NCI-H1436 treated with DMSO at 0.1 percent for 48 hours (cell line): ENCODE measurements at places on chromosomes 16 and 17.

- DNase-seq, result peak; percentile 22
Measured at GRCh38 chr17:58189436-58190146, 2.9 kb upstream of the EPX start.

- no peak for DNase-seq
Measured at GRCh38 chr17:82019690-82020571, 2.7 kb downstream of the CENPX start.

GRCh38 chr17:27530764-27531391 lies 74.6 kb downstream of the KSR1 start:
- no peak for DNase-seq

- no peak for DNase-seq
Measured at GRCh38 chr16:86355951-86356350, 154.4 kb upstream of the FOXF1 start.

DNA sequence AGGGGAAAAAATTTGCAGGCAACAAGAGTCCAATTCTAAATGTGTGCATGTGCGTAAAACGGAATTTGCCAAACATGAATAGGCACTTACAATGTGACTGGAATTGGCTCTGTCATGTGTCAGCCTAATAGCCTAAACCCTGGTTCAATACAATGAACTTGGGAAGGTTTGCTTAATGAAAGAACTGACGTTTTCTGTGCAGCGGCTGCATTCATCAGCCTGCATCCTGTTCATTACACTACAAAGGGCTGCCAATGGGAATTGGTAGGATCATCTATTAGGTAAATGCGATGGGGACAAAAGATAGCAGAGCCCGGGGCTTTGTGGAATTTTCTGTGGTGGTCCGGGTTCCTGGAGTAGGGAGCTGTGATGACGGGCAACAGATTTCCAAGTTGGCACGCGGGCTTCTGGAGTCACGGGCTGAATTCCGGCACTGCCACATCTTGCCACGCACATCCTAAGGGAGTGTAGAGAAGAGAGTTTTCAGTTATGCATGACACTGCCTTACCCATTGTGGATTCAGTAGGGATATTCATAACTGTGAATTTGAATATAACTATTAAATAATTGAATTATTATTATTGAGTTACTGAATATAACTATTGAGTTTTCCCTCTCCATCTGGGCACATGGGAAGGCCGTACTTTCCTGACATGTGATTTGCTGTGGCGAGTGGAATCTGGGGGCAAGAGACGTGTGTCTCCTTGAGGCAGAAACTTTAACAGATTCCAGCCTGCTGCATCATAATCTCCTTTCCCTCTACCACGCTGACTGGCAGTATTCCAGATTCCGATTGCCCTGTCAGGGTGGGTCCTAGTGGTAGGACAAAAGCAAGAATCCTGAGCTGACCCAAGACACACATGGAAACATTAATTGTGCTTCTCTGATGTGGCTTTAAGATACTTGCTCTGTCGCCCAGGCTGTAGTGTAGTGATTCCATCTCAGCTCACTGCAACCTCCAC lies 565.6 kb downstream of the WWOX start:
- DNase-seq, result no peak

DNA sequence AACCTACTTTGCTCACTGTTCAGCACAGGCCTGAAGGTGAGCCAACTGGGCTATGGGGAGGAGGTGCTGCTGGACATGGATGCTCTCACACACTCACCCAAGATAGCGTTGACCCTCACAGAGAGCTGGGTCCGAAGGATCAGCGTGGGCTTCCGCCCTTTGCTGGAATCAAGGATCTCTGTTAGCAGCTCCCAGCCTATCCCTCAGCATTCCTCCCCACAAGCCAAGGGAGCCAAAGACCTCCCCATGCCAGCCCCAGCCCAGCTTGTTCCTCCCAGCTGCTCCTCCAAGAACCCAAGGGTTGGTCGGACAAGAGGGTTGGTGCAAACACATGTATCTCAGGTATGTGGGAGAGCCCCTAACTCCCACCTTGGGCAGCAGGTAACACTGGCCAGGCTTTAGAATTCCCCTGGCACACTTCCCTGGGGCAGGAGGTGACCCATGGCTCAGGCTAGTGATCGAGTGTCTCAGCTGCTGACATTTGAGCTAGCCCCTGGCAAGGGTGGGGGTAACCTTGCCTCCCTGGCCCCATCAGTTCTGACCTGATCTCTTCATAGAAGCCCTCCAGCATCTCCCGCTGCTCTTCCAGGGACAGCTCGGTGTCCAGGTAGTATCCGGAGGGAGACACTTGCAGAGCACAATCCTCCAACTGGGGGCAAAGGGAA lies 8.3 kb downstream of the FHOD1 start:
- DNase-seq, result no peak

DNA sequence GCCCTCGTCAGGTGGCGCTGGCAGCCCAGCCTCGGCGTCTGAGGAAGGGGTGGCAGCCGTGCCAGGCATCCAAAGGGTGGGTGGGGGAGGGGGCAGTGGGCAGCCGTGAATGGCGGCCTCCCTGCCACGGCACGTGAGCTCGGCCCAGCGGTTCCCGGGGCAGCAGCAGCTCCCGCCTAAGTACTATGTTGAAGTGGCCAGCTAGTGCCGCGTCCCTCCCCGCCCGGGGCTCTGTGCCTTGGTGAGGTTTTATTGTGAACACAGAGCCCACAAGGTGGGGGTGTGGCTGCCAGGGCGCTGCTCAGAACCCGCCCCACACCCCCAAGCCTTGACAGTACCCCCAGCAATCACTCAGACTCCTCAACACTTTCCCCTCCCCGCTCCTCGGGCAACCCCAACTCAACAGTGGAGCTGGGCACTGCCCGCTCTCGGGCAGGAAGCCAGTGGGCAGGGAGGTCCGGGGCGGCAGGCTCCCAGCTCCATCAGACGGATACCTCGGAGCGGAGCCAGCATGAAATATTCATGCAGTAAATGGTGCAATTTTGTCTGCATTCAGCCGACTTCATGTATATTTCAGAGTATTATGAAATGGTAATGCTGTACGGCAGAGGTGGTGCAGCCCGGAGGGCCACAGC lies 80.4 kb downstream of the ENGASE start:
- no peak for DNase-seq

DNA sequence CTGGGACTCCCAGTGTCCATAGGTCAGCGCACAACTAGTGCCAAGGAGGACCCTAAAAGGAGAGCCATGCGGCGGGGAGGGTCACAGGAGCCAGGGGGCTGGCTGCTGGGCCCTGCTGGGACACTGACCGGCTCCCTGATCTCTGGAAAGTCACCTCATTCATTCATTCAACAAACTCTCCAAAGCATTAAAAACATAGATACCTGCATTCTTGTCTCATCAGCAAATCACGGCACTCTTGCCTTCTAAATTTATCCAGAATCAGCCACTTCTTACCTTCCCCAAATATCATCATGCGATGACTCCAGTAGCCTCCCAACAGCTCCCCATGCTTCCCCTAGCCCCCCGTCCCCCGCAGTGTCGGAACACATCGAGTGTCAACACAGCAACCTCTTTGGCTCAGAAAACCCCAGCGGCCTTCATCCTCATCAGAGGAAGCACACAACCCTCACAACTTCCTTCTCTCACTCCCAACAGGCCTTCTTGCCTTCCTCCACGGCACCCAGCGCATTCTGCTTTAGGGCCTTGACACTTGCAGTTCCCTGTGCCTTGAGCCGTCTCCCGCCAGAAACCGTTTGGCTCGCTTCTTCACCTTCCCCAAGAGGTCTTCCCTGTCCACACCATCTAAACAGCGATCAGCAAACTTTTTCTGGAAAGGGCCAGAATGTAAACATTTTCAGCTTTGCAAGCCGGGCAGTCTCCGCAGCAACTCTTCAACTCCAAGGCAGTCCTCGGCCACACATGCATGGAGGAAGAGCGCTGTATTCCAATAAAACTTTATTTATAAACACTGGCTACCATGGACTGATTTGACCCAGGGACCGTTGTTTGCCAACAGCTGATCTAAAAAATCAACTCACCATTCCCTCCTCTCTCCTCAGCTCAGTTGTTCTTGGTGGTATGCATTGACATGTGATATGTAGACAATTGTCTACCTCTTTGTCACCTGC lies 119.5 kb upstream of the TNRC6C start:
- no peak for DNase-seq
